ENCODE measurements at places on chromosomes 5 and 9.

GRCh38 chr5:67639976-67640375 is 443.4 kb upstream of the CD180 start:
- no peak for DNase-seq

GRCh38 chr9:2868883-2869282 is 25.0 kb upstream of the PUM3 start:
- DNase-seq: no peak

DNA sequence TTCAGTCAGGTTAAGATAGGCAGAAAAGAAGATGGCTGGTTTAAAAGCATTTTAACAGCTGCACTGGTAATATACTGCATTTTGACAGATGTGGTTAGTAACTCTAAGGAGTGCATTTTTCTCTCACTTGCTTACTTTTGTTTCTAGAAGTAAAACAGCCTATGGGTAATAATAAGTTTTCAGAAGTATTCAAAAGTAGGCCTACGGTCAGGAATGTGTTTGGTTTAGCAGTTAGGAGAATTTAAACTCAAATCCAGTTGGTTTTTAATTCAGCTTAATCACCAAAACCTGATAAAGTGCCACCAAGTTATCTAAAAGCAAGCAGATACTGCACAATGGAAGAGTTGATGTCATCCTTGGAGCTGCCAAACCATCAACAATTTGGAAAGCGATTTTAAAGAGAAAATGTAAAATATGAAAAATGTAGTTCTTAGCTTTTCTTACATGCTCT is 160.3 kb downstream of the ARSB start:
- DNase-seq: no peak

GRCh38 chr5:38009749-38010358 is 170.0 kb upstream of the GDNF start:
- peak; percentile 23 for DNase-seq

- DNase-seq: no peak
Measured at GRCh38 chr5:12861886-12862654, 957.8 kb upstream of the CTNND2 start.

DNA sequence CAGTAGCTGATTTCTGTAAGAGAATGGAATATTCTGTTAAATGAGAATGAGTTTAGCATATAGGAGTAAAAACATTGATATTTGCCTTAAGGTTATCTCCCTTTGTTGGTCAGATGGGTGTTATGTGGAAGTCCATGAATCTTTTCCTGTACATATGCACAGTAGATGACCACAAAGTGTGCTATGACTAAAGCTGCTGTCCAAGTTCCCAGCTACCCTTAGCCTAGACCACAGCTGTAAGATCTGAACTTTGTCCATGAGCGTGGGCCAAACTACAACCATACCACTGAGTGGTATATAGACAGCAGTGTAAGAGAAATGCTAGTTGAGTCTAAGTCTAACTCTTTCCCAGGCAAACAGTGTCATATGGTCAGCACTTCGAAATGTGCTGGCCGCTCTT is 48.8 kb downstream of the CD180 start:
- no peak for DNase-seq

- no peak for DNase-seq
Measured at GRCh38 chr9:6232336-6232945, 16.8 kb downstream of the IL33 start.

DNA sequence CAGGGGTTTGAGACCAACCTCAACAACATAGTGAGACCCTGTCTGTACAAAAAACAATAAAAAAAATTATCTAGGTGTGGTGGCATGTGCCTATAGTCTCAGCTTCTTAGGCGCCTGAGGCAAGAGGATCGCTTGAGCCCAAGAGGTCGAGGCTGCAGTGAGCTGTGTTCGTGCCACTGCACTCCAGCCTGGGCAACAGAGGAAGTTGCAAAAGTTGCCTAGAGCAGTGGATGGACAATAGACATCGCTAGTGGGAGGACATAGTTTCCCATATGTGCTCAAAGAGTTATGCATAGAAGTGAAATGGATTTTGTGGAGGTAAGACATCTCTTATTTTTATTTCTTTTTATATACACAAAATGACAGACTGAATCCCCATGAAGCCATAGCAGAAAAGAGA is 19.0 kb downstream of the HNRNPK start:
- no peak for DNase-seq

DNA sequence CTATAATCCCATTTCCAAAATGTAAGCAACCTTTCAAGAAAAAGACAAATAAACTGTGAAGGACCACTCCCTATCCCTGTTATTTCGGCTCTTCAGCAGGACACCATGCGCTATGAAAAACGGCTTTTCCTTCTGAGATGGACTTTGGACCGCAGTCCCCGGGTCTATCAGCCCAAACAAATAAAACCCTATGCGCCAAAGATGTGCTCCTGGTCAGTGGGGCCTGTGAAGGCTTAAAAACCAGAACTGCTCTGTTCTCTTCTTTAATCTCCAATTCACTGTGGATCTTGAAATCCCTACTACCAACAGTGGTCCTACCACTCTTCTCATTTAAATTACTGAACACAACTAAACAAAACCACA is 33.3 kb downstream of the RAPGEF1 start:
- DNase-seq: no peak

- no peak for DNase-seq
Measured at GRCh38 chr9:91817493-91818224, 132.4 kb downstream of the ROR2 start.

- DNase-seq: no peak
Measured at GRCh38 chr5:177312649-177313181, 1.0 kb upstream of the MXD3 start.

GRCh38 chr9:14868772-14869583 is 41.2 kb downstream of the FREM1 start:
- no peak for DNase-seq

GRCh38 chr5:102223542-102224477 is 72.3 kb downstream of the SLCO4C1 start:
- peak; percentile 4 for DNase-seq

- DNase-seq: no peak
Measured at GRCh38 chr5:32277798-32278197, 34.9 kb downstream of the MTMR12 start.

GRCh38 chr9:128203024-128203706 is at the start of gene DNM1:
Gene DNM1, plus strand, starts transcription at chr9:128203379. Its CDS starts 92 bp downstream, at chr9:128203471.
- DNase-seq: peak; percentile 33

GRCh38 chr5:116650964-116651363 is 76.3 kb upstream of the SEMA6A start:
- no peak for DNase-seq

DNA sequence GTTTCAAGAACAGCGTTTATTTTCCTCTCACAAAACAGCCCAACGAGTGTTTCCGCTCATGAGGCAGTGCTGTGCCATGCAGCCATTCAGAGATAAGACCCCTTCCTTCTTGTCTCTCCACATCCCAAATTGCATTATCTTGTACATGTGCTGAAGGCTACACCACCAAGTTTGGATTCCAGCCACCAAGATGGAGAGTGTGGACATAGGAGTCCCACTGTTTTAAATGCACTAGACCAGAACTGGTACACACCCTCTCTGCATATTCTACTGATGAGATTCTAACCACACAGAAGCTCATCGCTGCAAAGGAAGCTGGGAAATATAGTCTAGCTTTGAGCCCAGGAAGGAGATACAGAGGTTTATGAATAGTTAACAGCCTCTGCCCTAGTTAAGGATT is 509.4 kb downstream of the NFIB start:
- DNase-seq: no peak

GRCh38 chr9:111661802-111662521 is 557 bp downstream of the GNG10 start:
- peak; percentile 9 for DNase-seq

GRCh38 chr5:65834306-65834705 is 92.1 kb upstream of the ERBIN start:
- DNase-seq: no peak

- DNase-seq: no peak
Measured at GRCh38 chr5:999724-1000123, 8.9 kb upstream of the NKD2 start.

GRCh38 chr9:124133727-124134126 is 122.2 kb downstream of the LHX2 start:
- peak; percentile 34 for DNase-seq

All from NCI-H1092 (cell line).